Stimulated activated CD8-positive, alpha-beta memory T cell treated with anti-CD3 and anti-CD28 coated beads, Interleukin-4, amount 100 ng/mL, for 4 hours (primary cell): ENCODE measurements at places on chromosomes 16 and 17.

- DNase-seq = no peak
These were observed 63.0 kb upstream of the LRRC37A3 start for GRCh38 chr17:64982139-64982915.

DNA sequence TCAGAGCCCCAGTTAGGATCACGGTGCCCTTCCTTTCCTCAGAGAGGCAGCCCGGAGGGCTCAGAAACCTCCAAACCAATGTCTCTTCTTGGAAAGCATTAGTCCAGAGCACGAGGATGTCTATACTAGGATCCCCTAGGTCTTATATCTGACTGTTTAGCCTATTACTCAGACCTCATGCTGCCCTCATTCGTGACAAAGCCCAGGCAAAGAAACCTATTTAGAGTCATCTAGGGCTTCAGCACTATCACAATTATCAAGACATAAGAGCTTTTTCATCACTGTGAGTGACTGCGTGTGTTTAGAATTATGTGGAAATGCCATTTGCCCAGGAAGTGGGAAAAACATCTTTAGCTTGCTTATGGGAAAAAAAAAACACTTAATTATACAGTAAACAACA is 159.8 kb upstream of the NOL11 start:
- no peak for DNase-seq

GRCh38 chr16:15919331-15919730 is 30.1 kb upstream of the ABCC1 start:
- no peak for DNase-seq

GRCh38 chr17:17941015-17941414 is 31.2 kb downstream of the TOM1L2 start:
- DNase-seq = no peak

DNA sequence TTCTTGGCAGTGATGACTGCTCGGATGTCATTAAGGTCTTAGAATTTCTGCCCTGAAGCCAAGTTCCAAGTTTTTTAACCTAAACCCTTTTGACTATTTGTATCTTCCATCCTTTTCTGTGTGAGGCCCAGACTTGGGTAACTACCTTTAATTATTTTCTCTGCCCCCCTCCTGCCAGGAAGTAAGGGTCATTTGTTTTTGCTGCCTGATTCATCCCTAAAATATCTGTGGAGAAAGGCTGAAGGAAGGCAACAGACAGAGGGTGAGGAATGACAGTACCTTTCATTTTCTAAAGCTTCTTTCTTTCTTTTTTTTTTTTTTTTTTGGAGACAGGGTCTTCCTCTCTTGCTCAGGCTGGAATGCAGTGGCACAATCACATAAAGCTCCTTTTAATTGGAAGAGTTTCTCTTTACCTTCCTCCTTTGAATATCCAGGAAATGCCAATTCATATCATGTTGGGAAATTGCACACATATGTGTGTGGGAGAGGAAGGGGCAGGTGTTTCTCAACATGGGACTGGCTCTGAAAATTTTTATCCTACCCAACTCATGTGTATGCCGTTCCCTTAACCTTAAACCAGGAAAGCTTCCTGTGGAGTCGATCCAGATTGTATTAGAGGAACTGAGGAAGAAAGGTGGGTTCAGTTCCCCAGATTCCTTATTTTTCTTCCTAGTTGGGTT is 957 bp downstream of the VPS25 start:
- no peak for DNase-seq

DNA sequence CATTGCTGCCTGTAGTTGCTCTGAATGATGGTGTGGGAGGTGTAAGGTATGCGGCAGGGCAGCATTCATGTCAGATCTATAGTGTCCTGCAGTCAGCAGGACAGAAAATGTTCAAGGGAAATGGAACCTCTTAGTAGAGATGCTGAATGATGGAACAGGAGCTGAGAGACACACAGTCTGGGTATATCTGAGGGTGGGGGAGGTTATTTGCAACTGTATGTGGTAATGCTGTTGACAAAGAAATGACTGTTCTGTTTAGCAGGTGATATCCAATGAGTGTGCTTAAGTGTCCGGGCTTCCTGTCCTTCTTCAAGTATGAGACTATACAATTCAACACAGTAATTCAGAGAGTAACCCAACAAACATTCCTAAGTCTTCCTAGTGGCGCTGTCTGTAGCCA is 46.6 kb downstream of the STH start:
- no peak for DNase-seq

- DNase-seq = no peak
These were observed 156.2 kb downstream of the ABCC12 start for GRCh38 chr16:47999595-47999994.

GRCh38 chr17:76270770-76271668 is 5.9 kb downstream of the UBALD2 start:
- no peak for DNase-seq

DNA sequence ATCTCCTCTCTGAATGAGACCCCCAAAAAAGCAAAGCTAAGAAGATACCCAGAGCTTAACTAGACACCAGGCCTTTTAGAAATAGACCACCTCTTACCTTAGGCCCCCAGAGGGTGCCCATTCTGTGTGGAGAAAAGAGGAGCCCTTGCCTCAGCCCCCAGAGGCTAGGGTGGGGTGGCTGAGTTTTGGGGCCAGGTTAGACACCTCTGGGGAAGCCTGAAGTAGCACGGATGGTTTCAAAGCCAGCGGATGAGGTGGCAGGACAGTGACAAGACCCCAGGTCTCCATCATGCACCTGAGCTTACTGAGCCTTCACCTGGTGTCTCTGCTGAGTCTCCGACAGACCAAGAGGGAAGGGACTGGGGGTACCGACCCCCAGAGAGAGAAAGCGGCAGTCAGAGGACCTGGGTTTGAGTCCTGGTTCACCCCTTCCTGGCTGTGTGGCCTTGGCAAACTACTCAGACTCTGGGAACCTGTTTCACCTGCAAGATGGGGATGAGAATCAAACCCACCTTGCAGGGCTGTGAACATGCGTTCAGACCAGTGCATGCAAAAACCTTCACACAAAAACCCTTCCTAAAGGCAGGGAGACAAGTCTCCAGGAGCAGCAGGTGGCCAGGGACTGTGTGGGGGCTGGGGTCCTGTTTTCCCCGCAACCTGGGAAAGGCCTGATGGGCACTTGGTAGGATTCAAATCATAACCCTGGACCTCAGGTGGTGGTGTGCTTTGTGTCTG is 7.7 kb downstream of the SCGB1C2 start:
- DNase-seq = no peak

- DNase-seq = no peak
These were observed 69.5 kb upstream of the NOL11 start for GRCh38 chr17:67648032-67648905.

DNA sequence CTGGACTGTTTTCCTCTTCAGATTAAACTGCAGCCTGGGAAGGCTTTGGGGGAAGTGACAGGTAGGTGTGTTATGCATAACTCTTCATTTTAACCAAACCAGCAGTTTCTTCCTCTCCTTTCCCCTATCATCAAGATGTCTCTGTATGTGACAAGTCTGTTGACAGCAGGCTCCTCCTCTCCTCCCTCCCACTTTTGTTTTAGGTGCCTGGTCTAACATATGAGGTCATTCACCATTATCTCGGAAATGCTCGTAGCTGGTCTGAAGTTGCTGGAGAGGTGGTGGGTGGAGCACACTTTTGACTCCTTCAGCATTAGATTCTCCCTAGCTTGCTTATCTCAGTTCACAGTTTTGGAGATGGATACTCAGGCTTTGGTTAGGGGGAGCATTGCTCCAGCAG is 571.0 kb upstream of the EEF2KMT start:
- DNase-seq = no peak

GRCh38 chr16:85733839-85734170 is 17.1 kb downstream of the C16orf74 start:
- no peak for DNase-seq

DNA sequence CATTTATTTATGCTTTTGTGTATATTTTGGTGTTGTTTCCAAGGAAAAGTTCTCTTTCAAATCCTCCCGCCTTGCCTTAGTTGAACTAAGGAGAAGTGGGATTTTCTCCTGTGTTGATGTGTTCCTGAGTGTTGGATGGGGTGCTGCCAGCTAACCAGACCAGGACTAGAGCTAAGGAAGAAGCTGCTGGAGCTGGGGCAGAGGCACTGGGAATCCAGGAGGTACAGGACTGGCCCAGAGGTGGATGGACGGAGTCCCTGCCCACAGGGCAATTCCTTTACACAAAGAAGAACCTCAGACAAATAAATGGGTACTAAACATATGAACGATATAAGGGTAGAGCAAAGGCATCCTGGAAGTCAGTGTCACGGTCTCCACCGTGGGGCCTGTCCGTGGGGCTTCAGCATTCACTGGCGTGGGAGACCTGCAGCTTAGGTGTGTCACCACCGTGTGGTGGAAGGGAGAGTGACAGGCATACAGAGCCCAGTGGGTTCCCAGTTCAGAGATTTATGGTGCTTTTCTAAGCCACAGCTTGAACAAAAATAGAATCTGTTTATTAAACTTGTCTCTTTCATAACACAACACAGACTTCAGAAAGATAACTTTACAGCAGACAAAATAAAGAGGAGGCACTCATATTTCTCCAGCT is 270.7 kb downstream of the NTN1 start:
- no peak for DNase-seq

- DNase-seq = no peak
These were observed 410.2 kb upstream of the PSMD7 start for GRCh38 chr16:73886426-73886825.

DNA sequence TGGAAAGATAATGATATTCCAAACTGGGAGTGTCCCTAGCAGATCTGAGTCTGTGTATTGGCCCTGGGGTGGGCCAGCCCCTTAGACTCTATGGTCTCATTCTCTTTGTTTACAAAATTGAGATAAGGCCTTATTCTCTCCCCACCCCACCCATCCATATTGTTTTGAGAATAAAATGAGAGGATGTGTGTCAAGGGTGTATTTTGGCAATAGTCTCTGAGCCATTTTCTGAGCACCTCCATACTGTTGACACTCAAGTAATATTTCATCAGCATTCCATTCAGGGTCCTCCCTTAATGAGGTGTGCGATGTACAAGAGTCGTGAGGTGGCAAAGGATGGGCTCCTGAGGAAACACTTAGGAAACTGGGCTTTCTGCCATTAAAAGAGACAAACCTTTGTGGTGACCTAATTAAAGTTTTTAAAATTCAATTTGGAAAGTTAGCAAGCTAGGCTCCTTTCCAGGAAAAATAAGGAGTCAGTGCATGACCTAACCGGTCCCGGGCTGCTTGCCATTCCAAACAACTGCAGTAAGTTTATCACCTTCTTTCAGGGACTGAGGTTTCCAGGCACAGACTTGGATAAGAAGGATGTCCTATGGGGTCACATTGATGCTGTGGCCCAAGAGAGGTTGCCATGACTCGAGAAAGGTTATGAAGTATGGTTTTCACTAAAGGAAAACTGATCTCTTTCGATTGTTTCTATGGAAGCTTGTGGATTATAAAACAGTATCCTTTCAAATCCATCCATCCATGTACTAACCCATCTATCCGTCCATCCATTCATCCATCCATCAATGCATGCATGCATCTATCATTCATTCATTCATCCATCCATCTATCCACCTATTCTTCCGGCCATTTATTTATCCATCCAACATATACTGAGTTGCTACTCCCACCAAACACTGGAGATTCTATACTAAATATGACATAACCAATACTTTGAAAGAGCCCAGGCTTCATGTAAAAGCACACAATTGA is 443.3 kb downstream of the UTP18 start:
- no peak for DNase-seq

DNA sequence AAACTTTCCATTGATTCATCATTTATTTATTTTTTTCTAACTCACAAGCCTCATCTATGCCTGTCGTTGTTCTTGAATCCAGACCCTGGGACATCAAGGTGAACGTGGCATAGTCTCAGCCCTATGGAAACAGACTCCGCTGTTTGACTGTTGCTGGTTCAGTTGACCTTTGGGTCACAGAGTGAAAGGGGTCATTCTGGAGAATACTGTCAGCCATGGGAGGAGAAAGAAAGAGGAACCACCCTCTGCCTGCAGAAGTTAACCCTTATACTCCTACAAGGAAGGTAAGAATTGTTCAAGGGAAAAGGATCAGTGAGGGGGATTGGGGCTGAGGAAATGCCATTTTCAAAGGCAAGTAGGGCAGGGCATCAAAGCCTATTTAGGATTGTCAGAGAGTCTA is 387.6 kb upstream of the MAF start:
- no peak for DNase-seq

DNA sequence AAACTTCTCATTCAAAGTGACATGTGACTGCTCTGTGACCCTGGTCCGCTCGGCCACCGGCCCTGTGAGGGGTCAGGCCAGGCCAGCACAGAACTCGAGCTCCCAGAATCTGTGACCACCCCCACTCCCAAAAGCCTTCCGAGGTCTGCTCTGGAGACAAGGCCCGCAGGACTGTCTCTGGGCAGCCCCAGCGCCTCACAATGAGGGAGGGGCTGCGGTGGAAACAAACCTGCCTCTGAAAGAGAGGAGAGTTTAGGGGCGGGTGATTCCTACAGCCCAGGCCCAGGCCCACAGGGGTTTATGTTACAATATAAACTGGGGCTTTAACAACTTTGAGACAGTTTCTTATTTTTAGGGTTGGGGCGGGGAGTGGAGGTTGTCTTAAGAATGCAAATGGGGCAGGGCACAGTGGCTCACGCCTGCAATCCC is 19.9 kb downstream of the IGFBP4 start:
- no peak for DNase-seq

DNA sequence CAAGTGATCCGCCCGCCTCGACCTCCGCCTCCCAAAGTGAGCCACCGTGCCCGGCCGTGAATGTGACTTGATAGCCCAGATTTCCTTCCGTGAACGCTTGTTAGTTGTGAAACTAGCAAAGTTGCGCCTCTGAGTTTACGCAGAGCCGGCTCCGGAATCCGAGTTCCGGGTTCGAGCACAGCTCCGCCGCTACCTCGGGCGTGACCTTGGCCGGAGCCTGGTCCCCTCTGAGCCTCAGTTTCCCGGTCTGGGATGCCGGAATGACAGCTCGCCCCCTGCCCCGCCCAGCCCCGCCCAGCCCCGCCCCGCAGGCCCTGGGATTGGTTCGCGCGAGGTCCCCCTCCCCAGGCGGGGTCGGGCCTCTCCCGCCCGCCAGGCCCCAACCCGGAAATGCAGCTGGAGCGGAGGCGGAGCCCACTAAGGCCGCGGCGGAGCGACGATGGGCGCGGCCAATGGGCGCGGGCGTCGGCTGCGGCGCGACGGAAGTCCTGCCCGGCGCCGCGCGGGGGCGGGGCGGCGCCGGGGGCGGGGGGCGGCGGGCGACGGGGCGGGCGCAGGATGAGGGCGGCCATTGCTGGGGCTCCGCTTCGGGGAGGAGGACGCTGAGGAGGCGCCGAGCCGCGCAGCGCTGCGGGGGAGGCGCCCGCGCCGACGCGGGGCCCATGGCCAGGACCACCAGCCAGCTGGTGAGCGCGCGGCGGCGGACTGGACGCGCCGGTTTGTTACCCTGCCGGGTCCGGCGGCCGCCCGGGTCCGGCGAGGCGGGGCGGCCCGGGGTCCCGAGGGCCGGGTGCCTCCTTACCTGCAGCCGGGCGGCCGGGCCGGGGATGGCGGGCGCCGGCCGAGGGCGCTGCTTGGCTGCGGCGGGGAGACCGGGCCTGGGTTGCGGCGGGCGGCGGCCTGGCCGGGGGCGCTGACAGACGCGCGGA is at the start of gene PDPK1:
Gene PDPK1 (plus strand): TSS at position 571 of the 929 bp plus-strand sequence. CDS start 92 bp downstream, at position 663.
- peak; percentile 92 for DNase-seq
